ENCODE measurements at places on chromosomes 5 and 9. TPM values are rescaled to one million over a fixed set of nuclear protein-coding genes. Genes with fewer than 3 reads are reported as not detected.

- no peak for DNase-seq
Observed at GRCh38 chr5:126961702-126962101, 68.7 kb downstream of the MARCHF3 start.

DNA sequence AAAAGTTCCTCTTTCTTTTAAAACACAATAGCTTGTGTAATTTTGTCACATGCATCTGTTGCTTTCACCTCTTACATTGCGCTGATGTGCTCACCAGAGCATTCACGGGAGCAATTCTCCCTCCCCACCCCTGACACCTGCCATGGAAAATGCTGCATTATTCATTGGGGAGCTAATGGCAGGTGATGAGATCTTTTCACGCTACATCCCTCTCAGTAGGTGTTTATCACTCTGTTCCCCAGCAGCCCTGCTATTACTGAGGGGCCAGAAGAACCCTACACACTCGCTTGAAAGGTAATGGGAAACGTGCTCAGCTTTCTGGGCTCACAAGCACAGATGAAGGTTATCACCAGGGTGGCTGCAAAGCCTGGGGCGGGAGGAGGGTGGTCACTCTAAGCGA, 398.0 kb downstream of the PSAT1 start:
- no peak for DNase-seq

DNA sequence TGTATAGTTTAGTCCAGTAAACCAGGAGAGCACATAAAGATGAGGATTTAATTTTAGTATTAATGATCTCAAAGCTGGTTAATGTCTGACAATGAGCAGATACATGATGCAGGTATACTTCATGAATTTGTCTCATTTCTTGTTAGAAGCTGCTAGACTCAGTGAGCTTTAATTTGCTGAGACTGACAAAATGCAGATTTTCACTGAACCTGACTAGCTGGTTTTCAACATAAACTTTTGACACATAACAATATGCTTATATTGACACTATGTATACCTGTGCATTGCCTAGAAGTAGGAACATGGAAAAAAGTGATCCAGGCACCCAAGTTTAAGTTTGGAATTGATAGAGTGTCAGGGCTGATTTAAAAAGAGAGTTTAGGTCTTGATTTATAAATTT, 10.8 kb downstream of the UBLCP1 start:
- DNase-seq: no peak

DNA sequence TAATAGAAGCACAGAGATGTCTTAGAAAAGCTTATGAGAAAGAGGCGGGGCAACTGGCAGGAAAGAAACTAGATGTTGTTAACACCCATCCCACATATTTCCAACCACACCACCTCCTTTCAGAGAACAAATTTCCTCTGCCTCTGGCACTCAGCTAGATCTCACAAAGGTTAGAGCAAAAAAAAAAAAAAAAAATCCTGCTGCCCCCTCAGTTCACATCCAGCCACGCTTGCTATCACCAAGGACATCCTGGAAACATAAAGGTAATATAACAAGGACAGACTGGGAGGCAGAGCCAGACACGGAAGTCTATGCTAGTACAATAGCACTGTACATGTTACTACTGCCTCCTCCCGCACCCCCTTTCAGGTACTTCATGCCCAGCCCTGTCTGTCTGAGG, 238.0 kb upstream of the PTGER4 start:
- DNase-seq: no peak

- DNase-seq: no peak
Observed at GRCh38 chr9:85156652-85157051, 487.1 kb downstream of the NTRK2 start.

DNA sequence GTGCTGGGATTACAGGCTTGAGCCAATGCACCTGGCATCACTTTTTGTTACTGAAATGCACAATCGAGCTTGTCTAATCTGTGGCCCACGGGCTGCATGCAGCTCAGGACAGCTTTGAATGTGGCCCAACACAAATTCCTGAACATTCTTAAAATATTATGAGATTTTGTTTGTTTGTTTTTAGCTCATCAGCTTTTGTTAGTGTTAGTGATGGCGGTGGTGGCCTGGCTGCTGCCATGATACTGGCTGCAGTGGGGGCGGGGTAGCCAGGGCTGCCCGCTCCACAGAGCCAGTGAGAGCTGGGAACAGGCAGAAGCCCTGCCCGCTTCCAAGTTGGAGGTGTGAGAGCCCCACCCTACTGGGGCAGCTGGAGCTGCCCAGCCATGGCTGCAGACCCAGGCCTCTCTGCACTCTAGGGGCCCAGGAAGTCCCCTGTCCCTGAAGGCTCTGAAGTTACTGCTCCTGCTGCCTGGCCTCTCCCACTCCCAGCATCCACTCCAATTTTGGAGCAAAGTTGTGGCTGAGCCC, 76.6 kb upstream of the SHB start:
- DNase-seq: no peak

Gene CCL19
- total RNA-seq: 13.4 TPM

Gene TNC
- 4.3 TPM for total RNA-seq

GRCh38 chr5:176918613-176919012, 19.5 kb upstream of the HK3 start:
- no peak for DNase-seq

DNA sequence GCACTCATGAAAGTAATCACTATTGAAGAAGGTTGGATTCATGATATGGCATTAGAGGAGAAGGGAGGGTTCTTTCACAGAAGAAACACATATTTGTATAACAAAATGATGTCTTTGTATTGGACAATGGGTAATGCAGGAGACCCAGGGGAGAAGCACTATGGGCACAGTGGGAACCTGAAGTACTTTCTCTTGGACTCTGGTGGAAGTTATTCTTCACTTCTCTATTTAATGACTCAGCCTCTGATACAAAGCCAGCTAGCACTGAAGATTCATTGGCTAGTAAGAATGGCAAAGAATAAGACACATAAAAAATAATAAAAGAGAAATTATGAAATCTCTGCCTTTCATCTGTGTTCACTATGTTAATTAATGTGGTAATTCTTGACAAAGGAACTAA, 149.9 kb upstream of the PRR16 start:
- DNase-seq: no peak

Gene SPAAR
- total RNA-seq: 13.1 TPM

Gene BHMT
- total RNA-seq: 0.18 TPM

DNA sequence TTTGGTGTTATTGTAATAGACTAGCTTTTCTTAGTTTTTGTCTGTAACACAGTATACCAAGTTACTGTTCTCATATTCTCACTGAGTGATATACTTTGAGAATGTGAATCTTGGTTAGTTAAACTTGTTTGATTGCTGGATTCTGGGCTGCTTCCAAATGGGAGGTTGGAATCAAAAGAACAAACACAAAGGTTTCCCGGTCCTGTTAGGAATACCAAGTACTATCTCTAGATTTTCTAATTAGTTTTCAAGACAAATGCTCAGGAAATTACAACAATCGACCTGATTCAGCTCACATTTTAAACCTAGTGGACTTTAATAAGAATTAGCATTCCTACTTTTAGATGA, 244.3 kb downstream of the CSNK1G3 start:
- no peak for DNase-seq

- no peak for DNase-seq
Observed at GRCh38 chr5:151820271-151820670, 48.5 kb downstream of the G3BP1 start.

- no peak for DNase-seq
Observed at GRCh38 chr9:30289435-30289834, 2095.0 kb upstream of the ACO1 start.

GRCh38 chr5:35651002-35651756, 33.5 kb downstream of the SPEF2 start:
- no peak for DNase-seq

DNA sequence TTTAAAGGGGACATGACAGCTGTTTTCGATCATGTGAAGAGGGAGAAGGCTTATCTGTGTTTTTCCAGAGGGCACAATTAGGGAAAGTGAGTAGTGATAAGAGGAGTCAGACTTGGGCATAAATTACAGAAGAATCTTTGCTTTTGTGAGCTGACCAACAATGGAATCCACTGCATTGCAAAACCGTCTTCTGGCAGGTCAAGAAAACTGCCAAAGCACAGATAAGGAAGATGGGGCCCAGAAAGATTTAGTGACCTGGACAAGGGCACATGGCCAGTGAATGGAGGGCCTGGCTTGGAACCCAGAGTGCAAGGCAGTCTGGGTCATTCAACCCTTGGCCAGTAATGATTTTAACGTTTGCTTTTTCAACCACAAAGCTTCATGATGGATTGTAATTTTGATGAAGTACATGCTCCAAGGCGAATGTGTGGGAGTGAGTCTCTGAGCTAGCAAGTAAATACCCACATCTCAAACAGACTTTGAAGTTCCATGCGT, 153.2 kb upstream of the MAST4 start:
- DNase-seq: peak; percentile 23

DNA sequence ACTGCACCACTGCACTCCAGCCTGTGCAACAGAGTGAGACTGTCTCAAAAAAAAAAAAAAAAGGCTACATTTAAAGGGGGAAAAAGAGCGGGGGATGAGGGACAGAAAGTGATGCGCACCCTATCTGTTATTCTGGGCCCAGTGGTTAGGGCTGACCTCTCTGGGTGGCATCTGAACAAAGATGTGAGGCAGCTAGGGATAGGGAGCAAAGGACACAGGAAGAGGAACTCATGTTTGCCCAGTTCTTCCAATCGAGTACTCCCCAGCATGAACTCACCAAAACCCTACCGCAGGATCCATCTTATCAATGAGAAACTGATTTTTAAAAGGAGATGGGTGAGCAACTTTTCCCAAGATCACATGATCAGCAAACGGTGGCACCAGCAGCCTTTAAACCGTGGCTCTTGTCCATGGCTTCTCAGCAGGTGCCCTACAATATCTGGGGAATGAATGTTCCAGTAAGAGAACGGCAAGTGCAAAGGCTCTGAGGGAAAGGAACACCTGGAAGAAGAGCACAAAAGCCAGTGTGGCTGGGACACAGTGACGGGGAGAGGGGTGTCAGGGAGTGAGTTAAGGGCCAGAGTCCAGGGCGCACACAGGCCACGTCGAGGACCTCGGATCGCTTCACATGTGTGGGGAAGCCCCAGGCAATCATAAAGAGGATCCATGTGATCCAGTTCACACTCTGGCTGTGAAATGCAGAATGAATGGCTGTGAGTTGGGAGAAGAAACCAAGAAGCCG, 22.0 kb downstream of the RAPGEF1 start:
- DNase-seq: no peak

GRCh38 chr5:149151717-149152116, 10.4 kb downstream of the ABLIM3 start:
- no peak for DNase-seq

GRCh38 chr9:122226142-122226757, 2.5 kb downstream of the LHX6 start:
- DNase-seq: no peak

GRCh38 chr5:103259705-103260355, 1.3 kb downstream of the MACIR start:
- DNase-seq: no peak

Gene MSX2
- 1.8 TPM for total RNA-seq

- no peak for DNase-seq
Observed at GRCh38 chr5:143968071-143968878, 156.3 kb downstream of the HMHB1 start.

Gene ANP32B
- 70.2 TPM for total RNA-seq

- DNase-seq: no peak
Observed at GRCh38 chr5:109744261-109744660, 54.5 kb downstream of the MAN2A1 start.

DNA sequence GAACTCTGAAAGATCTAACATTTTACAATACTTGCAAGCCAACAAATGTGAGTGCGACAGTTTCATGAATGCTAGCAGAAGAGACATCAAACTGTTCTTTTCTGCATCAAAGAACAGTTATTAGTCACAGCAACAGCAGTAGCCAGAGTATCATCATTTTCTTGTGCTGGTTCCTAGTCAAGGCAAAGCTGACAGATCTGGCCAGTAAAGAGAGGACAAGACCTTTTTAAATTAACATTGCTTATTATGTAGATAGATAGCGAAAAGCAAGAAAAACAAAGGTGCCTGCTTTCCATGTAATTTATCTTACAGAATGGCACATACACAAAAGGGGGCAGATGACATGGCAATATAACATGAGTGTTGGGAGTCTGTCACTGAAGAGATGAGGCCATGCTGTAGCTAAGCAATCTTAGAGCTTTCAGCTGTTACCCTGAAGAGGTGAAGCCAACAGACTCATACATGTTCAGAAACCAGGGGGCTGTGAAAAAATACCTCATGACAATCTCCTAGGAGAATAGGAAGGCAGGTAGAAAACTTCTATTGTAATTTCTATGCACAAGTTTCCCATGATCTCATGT, 626.6 kb upstream of the TYRP1 start:
- no peak for DNase-seq

DNA sequence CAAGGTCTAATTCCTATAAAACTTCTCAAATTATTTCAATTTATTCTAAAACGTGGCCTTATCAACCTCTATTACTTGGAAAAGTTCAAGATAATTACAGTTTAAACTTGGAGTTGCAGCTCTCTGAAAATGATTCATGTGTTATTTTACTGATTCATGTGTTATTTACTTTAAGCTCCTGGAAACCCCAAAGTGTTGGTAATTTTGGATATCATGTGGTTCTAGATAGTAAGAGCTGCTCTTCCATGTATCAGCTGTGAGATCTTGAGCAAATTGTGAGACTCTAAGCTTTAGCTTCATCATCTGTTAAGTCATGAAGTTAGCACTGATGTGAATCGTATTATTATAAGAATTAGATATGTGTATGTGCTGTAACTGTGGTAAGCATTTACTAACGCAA, 749.2 kb downstream of the TLE4 start:
- DNase-seq: no peak

- DNase-seq: no peak
Observed at GRCh38 chr9:94783928-94784327, 57.4 kb downstream of the AOPEP start.

DNA sequence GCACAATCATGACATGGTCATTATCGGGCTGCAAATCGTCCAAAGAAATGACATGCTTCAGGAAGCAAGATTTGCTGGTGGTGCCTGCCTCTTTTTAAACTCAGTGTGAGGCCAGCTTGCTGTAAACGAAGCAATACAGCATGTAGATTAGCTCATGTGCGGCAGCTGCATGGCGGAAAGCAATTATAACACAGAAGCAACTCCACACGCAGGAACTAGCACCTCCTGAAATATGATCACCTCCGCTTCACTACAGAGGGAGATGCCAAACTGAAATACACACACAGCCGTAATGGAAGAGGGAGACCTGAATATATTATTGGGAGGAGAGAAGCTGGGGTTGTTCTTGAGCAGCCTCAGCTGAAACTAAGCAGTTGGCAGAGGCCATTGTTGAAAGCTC, 312.5 kb downstream of the PSAT1 start:
- no peak for DNase-seq

Gene NOXA1
- total RNA-seq: 2.5 TPM

GRCh38 chr5:168552146-168552545, 23.0 kb downstream of the FBLL1 start:
- no peak for DNase-seq

Gene NME5
- 2.7 TPM for total RNA-seq

Gene SLC34A1
- total RNA-seq: not detected

All from left cardiac atrium (tissue), 4 donors.